ENCODE measurements at places on chromosomes 5 and 9.

- DNase-seq = no peak
Measured at GRCh38 chr9:83714329-83714728, 6.6 kb upstream of the UBQLN1 start.

- peak; percentile 1 for DNase-seq
Measured at GRCh38 chr5:6080930-6081726, 297.2 kb downstream of the MED10 start.

DNA sequence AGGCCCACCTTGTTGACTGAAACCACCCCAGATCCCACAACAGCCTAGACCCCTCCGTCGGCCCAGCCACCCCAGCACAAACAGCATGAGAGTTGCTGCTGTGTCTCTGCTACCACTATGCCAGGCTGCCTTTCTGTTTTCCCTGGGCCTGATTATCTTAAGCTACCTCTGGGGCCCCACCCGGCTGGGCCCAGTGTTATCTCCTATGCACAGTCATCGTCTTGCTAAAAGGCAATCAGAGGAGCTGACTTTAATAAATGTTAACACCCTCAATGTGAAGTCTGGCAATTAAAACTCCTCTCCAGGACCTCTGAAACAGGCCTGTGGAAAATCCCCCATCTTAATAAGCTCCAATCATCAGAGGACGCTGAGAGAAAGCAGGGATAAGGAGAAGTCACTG, 144.9 kb downstream of the FAM114A2 start:
- DNase-seq = no peak

DNA sequence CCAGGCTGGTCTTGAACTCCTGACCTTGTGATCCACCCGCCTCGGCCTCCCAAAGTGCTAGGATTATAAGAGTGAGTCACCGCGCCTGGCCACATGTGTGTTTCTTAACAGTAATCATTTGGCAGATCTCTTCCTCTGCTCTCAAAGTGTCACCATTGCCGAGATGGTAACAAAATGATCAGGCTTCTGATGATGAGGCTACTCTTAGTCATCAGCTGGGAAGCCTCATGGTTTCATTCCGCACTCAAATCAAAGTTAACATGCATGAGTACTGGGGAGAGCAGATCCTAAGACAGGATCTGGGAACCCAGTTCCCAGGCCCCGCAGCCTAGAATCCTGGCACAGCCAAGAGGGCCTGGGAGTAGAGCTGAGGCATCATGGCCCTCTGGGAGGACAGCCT, 27.4 kb downstream of the BARHL1 start:
- peak; percentile 85 for DNase-seq

DNA sequence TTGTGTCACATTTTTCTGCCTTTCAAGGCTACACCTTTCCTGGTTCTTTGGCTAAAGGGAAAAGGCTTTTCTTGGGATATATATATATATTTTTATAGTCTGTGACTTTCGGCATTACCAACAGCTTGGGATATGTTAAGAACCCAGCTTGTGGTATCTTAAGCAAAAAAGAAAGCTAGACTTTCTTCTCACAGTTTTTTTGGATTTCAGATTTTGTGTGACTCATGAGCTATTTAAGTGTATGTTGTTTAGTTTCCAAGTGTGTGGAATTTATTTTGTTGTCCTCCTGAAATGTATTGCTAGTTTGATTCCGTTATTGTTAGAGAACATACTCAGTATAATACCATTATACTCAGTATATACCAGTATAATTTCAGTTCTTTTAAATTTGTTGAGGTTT, 64.8 kb downstream of the ERCC6L2 start:
- DNase-seq = no peak

- DNase-seq = no peak
Measured at GRCh38 chr9:21392270-21392669, 7.1 kb upstream of the IFNA2 start.

DNA sequence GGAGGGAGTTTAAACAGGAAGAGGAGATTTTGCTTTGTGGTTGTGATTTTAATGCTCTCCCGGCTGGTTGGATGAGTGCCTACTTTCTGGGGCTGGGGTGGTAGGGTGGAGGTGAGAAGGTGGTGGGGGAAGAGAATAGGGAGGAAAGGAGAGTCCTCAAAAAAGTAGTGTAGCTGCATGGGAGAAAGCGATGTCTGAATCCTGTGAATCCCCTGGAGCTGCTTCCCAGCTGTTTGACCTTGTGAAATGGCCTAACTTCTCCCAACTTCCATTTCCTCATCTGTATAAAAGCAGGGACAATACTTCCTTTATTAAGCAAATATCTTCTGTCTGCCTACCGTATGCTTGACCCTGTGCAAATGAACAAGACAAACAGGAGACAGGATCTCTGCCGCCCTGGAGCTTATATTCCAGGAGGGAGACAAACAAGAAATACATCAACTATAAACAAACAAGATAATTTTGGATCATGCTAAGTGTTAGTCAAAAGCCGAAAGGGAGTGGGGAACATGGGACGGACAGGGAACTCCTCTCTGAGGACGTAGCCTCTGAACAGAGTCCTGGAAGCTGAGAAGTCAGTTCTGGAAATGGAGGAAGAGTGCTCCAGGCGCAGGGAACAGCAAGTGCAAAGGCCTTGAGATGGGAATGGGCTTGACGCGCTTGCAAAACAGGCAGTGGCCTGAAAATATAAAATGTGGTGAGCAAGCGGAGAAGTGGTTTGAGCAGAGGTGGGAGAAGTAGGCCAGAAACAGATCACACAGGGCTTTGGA, 103.5 kb downstream of the SPRY4 start:
- no peak for DNase-seq

DNA sequence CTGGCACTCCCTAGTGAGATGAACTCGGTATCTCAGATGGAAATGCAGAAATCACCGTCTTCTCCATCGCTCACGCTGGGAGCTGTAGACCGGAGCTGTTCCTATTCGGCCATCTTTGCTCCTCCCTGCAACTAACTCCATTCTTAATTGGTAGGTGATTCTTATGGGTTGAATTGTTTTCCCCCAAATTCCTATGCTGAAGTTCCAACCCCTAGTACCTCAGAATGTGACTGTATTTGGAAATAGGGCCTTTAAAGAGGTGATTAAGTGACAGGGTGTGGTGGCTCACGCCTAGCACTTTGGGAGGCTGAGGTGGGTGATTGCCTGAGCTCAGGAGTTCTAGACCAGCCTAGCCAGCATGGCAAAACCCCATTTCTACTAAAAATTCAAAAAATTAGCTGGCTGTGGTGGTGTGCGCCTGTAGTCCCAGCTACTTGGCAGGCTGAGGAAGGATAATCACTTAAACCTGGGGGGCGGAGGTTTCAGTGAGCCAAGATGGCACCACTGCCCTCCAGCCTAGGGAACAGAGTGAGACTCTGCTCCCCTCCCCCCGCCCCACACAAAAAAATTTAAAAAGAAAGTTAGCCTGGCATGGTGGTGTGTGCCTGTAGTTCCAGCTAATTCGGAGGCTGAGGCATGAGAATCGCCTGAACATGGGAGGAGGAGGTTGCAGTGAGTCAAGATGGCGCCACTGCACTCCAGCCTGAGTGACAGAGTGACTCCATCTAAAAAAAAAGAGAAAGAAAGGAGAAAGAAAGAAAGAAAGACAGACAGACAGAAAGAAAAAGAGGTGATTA, 25.2 kb upstream of the FOCAD start:
- DNase-seq = no peak

DNA sequence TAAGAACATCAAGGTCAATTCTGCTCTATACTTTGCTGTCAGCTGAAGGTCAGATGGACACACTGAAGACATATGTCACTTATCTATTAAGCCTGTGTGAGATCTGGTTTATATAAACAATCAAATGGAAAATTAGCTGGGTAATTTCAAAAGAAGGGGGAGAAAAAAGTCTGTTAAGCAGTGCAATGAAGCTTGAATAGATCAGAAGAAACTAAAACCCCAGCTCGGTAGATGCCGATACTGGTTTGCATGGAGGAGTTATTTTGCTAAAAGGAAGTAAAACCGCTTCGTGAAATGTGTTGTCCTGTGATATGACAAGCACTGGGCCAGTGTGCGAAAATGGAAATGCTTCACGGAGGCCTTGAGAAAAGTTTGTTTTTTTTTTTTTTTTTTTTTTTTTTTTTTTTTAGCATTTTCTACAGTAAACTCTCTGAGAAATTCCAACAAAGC, 148.8 kb downstream of the MEF2C start:
- no peak for DNase-seq

DNA sequence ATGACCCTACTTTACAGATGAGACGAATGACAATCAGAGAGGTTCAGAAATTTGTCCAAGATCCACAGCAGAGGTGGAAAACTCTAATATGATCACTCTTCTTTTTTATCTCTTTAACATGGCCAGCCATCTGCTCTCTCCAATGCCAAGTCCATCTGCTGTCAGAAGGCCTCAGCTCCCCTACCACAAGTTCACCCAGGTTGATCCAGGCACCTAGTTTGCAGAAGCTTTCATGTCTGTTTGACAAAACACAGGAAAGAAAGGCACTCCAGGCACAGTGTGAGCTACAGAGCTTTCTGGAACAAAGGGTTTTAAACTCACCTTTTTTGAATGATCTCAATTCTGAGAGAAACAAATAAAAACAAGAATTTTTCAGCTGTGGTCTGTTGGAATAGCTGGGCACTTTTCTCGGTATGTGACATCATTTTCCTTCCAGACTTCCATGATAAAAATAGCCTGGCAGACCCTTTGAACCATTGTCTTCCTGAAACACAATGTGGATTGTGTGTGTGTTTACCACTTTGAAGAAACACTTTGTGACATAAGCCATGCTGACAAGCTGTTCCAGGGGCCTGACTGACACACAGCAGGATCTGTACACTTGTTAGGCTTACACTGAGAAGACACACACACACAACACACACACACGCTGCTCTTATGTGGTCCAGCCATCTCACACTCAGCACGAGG, 214.3 kb downstream of the AGTPBP1 start:
- DNase-seq = no peak

- no peak for DNase-seq
Measured at GRCh38 chr9:38195737-38196161, 126.7 kb upstream of the SHB start.

DNA sequence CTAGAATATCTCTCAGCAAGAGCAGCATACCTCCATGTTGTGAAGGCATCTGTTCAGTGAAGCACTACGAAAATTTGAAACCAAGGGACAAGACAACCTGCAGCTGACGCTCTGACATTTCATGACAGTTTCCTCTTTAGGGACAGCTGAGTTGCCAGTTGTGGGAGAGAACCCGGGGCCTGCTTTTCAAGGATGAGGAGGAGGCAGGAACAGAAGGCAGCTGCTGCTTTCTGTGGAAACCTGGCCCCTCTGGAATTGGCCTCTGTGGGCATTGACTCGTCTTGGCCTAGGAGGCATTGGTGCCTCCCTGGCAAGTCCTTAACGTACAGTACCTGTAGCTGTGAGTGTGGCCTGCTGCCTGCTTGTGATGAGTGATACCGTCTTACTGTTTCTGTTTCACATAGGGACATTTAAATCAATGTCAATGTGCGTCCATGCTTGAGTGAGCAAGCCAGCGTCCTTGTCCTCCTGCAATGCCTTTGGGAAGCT, 21.6 kb downstream of the SLC46A2 start:
- no peak for DNase-seq

DNA sequence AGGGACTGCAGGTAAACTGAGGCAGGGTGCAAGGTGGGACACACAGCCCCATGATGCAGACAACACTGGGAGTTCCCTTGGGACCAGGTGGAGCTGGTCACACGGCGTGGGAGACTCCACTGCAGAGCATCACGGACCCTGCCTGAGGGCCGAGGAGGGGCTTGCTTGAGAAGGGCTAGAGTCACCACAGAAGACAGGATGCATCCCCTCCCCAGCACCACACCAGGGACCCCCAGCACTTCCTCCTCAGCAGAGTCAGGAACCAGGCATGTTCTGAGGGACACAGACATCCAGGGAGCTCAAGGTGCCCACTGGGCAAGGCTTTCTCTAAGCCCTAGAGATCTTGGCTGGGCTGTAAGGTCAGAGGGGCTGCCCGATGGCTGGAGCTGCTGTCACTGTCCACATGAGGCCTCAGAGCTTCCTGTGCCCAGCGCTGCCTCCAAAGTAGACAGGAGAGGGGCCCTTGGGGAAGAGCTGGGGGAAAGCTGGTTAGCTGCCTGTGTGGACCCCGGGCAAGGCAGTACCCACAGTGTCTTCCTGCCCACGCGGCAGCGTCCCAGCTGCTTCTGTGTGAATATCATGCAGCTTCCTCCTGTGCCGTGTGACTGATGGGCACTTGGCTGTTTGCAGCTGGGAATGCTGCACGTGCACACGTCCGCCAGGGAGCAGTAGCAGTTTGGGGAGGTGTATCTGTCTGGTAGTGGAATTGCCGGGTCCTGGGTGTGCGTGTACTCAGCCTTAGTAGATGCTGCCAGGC, 176.6 kb downstream of the CACNA1B start:
- DNase-seq = no peak

- no peak for DNase-seq
Measured at GRCh38 chr5:80002677-80003076, 11.6 kb upstream of the MTX3 start.

- DNase-seq = no peak
Measured at GRCh38 chr5:158198636-158199035, 339.7 kb upstream of the CLINT1 start.

GRCh38 chr5:60687927-60688720, 11.8 kb downstream of the DEPDC1B start:
- peak; percentile 33 for DNase-seq

GRCh38 chr9:120212153-120212852, 367.7 kb downstream of the CDK5RAP2 start:
- DNase-seq = no peak

DNA sequence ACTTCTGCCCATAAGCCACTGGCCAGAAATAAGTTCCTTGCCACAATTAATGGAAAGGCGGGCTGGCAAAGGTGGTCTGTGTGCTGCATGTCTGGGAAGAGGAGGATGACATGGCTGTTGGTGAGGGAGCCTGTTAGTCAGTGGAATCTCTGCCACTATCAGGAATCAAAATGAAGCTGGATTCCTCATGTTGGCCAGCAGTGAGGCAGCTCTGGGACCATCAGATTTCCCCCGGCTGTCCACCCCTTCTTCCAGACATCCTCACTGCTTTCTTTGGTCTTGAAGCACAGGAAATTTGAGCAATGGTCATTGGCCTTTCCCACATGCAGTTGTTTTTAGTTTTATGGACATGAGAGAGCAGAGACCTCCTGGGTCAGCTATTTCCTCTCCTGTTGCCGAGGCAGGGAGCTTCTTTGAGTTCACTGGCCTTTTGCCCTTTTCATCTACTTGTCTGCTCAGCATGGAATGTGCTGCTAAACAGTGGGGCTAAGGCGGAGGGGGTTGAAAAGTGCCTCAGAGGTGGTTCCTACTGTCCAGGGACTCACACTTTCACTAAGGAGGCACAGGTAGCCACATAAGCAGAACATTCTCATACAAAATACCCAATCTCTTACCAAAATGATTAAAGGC, 34.8 kb upstream of the NEURL1B start:
- no peak for DNase-seq

DNA sequence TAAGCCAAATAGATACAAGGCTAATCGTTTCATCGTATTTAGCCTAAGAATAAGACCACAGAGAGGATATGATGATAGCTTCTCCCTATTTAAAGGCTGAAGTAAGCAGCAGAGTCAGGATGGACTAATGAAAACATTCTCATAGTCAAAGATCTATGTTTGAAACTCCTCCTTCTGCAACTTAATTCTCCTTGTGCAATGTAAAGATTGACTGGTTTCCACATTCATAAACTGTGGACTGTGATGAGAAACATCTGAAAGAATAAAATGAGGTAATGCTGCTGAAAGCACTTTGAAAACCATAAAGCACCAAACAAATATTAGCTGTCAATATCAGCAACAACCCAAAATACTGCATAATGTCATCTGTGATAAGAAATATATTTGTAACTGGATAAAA, 361.9 kb downstream of the CSNK1G3 start:
- peak; percentile 28 for DNase-seq

All from fibroblast of gingiva (primary cell).